T-helper 2 cell treated with Interferon-gamma antibody and Interleukin-4, amounts not matched to agents 5 μg/mL and 100 μg/mL, for 36 hours (primary cell): ENCODE measurements at places on chromosomes 3 and 15.

DNA sequence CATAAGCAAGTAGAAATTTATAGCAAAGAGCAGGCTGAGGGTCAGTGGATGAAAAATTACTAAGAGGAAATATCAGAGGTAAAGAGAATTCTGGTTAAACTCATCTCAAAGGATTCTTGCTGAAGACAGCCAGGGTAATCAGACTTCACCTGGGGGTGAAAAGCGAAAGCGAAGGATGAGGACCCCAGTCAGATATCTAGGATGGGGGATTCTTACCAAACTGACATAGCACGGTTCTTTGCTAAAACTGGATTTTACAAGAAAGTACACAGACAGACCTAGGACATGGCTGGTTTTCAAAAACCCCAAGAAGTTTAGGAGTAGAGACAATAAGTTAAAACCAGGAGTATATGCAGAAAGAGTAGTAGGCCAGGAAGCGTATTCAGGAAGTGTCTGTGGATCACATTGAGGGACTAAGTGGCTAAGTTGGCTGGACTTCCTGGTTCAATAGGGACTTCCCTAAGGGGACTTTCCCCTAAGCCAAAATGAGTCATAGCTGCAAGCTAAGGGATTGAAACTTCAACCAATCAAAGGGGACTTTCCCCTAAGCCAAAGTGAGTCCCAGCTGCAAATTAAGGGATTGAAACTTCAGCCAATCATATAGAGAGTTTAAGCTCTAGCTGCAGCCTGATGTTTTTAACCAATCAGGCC, 2.4 kb upstream of the CFAP91 start:
- peak; percentile 68 for DNase-seq

GRCh38 chr3:159649951-159650350, 338.7 kb upstream of the IL12A start:
- no peak for DNase-seq

DNA sequence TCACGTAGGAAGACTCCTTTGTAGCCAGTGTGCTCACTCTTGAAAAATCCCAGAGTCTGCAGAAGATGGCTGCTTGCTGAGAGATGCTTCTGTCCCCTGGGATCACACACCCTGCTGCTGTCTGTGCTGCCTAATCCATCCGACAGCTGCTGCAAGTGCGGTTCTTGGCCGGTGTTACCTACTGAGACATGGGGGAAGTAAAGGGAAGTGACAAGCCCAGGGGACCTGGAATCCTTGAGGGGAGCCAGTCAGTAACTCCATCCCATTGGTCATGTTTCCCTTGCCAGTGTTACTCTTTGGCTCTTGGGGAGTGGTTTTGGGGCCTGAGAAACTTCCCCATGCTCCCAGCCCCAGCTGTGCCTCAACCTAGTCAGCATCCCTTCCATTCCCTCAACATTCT, 8.3 kb upstream of the CPNE9 start:
- DNase-seq = no peak

DNA sequence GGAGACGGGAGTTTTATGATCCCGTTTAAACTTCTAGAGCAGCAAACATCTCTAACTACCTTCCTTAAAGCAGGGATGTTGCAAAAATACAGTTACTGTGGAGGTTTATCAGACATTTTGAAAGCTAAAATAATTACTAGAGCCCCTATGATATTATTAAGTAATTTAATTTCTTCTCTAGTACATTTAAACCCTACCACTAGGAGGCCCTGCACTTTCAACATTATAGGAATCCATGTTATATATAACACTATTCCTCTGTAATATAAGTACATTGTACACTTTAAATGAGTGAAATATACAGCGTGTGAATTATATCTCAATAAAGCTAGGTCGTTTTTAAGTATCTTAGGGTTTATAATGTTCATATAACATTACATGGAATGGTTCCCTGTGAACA, 11.5 kb downstream of the SETMAR start:
- no peak for DNase-seq

DNA sequence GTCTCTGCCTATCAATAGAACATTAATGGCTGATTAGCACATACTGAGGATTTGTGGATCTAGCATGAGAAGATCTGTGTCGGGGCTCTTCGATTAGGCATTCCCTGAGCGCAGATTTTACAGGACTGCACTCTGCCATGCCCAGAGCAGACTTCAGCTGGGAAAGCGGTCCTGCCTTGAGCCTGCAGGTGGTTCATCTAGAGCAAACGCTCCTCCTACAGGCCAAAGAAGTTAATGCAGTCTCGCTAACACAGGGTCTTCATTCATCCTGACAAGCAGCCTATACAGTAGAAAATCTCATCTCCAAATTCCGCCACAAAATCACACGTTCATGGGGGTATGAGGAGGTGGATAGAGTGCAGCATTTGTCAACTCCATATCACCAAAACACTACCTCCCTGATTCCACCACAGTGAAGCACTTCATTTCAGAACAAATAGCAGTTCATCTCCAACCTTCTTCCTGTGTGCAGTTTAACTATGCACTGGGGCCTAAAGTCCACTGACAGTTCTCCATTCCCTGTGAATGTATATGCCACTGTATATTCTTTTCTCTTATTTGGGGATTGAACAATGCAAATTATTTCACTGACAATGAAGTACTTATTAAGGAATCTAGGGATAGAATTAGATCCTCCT, 405.8 kb downstream of the IGSF11 start:
- no peak for DNase-seq

DNA sequence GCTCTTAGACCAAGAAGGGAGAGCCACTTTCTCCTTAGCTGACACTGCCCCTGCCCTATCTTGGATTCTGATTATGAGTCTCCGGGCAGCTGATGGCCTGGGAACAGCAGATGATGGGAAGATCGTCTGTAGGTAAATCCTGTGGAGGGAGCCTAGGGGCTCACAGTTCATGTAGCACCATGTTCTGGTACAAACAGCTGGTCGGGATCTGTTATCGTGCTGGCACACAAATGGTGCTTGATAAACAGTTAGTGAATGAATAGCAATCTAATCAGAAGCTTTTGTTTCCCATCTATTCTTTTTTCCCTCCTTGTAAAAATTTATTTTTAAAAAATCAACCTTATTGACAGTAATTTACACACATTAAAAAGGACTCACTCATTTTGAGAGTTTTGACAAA, 26.8 kb downstream of the CDCP1 start:
- no peak for DNase-seq

- no peak for DNase-seq
Measured at GRCh38 chr15:41554343-41554742, 4.7 kb upstream of the TYRO3 start.

- DNase-seq = no peak
Measured at GRCh38 chr3:71303627-71304200, 279.8 kb downstream of the FOXP1 start.

- DNase-seq = no peak
Measured at GRCh38 chr15:79394231-79394630, 37.9 kb upstream of the MINAR1 start.

DNA sequence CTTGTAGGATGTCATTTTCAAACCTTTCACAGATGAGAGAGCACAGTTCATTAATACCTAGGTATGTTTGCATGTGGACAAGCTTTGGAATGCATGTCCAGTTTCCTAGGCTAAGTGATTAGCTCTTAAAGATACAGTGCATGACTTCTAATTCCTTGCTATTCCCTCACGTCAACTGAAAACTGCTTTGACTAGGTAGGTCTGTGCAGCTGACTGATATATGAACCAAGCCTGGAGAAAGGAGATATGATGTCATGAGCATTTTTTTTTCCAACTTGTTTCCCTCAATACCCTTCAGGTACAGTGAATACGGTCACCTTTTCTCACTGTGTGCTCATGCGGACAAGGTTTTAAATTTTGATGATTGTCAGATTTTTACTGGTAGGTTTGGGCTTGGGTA, 41.6 kb upstream of the TASOR start:
- no peak for DNase-seq
